IPS DF 19.7 (cell line): ENCODE measurements at places on chromosomes 3 and 15.

- DNase-seq: no peak
These were observed 355.1 kb downstream of the GBE1 start for GRCh38 chr3:81406318-81406717.

DNA sequence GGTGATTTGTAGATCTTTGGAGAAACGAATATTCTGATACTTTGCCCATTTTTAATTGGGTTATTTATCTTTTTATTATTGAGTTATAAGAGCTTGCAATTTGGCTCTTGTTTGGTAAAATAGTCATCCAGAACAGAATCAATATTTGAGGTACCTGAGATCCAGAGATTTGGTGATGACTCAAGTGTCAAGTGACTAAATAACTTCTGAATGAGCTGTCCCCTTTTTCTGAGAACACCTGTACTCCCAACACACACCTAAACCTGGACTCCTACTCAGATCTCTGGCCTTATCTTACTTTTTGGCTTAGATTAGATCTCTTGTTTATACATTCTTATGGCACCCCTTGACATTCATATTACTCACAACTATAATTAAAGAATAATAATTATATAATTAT is 3.1 kb upstream of the TRA2B start:
- DNase-seq: no peak

DNA sequence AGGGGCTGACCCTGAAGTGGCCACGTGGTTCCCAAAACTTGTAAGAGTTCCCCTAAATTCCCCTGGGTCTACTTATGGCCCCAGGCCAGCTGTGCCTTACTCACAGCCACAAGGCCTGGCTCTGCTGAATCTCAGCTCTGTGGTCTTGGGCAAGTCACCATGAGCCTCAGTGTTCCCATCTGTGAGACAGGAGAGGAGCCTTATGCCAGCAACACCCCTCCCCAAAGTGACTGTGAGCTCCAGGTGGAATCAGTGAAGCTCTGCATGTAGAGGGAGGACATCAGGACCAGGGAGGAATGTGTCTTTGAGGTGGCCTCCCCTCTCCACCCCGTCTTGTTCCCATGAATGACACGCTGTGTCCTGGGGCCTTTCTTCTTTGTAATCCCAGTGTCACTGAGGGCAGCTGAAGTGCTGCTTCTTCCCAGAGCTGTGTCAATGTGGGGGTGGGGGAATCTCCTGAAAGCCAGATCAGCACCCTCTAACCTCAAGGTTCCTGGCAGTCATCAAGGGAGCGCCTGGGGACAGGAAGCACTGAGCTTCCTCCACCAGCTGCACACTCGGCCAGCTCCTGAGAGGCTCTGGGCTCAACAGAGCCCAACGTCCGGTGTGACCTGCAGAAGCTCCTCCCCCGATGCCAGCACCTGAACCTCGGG is 258.9 kb downstream of the UACA start:
- DNase-seq: no peak

GRCh38 chr15:88476635-88477060 is 9.1 kb downstream of the MRPS11 start:
- DNase-seq: no peak

- no peak for DNase-seq
These were observed 201.7 kb upstream of the PFN2 start for GRCh38 chr3:150172356-150172755.

GRCh38 chr3:117532268-117532667 is 822.7 kb downstream of the TUSC7 start:
- DNase-seq: no peak

DNA sequence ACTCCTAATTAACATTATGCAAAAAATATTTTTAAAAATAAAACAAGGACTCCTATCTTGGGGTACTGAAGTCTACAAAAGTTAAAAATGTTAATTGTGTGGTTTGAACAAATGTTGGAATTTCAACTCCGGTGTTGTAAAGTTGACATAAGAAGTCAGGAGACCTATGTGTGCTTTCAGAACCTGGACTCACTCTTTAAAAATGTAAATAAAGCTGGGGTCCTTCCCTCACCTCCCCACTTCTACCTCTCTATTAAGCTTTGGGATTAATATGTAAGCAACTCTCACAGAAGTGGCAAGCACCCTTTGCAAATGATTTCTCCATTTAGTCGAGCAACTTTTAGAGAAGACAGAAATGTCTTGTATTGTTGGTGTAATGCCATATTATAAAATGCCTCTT is 11.9 kb downstream of the MEIS2 start:
- no peak for DNase-seq

DNA sequence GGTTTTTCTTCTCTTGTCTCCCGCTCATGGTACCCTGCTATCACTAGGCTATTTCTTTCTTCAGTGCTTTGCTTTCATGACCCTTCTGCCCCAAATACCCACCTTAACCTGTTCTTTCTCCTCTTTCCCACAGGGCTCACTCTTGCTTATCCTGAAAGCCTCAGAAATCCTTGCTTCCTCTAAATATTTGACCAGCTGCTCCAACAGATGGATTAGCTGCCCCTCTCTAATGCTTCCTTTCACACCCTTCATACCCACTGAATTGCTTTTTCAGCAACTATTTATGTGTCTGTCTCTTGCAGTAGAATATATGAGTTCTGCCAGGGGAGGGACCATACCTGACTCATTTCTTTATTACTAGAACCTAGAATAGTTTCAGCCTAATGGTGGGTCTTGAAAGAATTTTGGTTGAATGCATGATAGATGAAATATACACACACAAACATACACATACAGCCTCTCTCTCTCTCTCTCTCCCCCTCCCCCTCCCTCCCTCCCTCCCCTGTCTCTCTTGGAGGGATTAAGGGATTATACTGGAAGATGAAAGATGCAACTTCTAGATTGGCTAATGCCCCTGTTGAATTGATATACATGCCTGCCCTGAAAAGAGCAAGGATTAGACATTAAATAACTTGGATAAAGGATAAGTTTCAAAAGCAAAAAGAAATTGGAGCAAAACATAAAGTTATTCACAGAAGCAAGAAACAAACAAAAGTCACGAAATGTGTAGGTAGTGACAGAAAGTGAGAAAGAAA is 95.0 kb upstream of the GADL1 start:
- no peak for DNase-seq
